ENCODE measurements at places on chromosomes 2 and 18.

DNA sequence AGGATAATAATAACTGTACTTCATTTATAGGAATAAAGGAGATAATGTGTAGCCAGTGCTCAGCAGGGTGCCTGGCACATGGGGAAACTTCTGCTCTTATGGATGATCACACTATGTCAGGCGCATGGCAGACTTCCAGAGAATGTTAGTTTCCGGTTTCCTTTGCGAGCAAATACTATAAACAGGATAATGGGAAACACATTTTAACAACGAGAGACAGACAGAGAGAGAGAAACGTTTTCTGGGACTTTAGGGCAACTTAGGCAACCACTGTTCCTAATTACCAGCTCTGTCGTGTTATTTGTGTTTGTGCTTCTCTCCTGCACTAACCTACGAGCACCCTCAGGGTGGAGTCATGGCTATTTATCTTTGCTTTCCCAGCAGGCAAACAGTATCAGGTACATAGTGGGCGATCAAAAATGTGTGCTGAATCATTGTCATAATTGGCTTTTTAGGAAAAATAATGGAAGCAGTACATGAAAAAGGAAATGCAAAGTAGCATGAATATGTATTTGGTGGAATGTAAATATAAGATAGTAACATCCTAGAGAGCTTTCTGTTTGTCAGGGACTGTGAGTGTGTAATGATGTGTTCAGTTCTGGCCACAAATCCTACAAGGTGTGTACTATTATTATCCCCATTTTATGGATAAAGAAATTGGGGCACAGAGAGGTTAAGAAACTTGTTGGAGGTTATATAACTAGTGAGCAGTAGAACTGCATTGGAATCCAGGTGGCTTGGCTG is 36.8 kb upstream of the IGFBP2 start:
- DNase-seq, result no peak

GRCh38 chr2:178954049-178954448 is 95.9 kb downstream of the CCDC141 start:
- no peak for DNase-seq

DNA sequence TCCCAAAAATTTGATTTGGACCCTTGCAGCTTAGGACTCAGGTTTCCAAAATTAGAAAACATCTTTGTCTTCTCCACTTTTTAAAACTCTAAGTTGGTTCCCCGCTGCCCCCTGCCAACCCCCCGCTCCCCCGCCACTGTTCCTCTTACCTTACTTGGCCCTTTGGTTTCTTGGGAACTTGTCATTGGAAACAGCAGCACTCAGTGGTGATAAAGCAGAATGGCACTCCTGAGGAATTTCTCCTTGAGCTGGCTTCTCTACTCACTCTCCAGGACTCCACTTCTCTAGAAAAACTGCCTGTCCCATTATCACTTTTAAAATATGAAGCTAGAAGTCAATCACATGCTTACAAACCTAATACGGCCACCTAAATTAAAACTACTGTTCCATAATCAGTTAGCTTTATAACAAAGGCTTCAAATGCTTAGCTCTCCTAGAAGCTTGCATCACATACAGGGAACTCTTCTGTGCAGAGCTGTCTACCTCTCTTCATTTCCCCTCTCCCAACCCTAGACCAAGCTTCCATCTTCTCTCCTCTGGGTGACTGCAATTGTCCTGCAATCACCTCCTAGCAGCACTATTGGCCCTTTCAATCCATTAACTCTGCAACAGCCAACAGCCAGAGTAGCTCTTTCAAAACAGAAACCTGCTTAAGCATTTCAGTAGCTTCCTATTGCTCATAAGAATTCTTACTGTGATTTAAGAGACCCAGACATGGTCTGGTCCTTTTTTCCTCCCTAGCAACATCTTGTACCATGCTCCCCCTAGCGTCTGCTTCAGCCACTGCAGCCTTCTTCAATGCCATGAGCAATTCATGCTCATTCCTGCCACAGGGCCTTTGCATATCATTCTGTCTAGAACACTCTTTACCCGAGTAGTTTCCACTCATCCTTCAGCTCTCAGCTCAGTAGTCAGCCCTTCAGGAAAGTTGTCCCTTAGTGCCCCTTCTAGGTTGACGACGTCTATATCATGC is 15.2 kb upstream of the PLEKHM3 start:
- peak; percentile 39 for DNase-seq

- DNase-seq, result no peak
Measured at GRCh38 chr2:237630216-237631000, 3.0 kb downstream of the LRRFIP1 start.

DNA sequence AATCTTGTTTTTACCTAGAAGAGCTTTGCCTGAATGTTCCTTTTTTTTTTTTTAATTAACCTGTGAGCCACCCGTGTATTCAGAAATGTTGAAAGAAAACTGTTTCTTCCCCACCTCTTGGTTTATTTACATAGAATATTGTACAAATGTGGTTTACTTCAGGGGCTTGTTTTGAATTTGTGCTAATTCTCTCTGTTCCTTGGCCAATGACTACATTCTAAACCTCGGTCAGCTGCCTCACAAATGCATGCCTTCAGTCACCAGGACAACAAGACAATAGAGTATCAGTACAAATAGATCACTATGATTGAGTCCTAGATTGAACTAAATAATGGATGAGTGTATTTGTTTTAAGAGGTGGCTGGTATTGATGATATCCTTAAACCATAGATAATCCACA is 36.0 kb downstream of the AGFG1 start:
- DNase-seq, result no peak

- no peak for DNase-seq
Measured at GRCh38 chr2:207828361-207829057, 58.8 kb upstream of the FZD5 start.
